MG63 (cell line): ENCODE measurements at places on chromosomes 7 and 10. TPM values are rescaled to one million over a fixed set of nuclear protein-coding genes. Genes with fewer than 3 reads are reported as not detected.

Gene HPSE2
- total RNA-seq, result not detected in 2 replicates

Gene TRIL
- 0.03 TPM in 1 of 2 replicates, not detected in the other for total RNA-seq

Gene SKAP2
- 10.6 and 12.2 TPM in 2 replicates for total RNA-seq

Gene RNF133
- not detected in 2 replicates for total RNA-seq

Gene BHLHA15
- 0.74 TPM in 1 of 2 replicates, not detected in the other for total RNA-seq

Gene PCDH15
- 0.81 TPM in 1 of 2 replicates, not detected in the other for total RNA-seq

Gene NEUROD6
- not detected in 2 replicates for total RNA-seq

Gene HBP1
- total RNA-seq, result 24.0 and 26.8 TPM in 2 replicates

Gene CABCOCO1
- 0.59 and 3.1 TPM in 2 replicates for total RNA-seq

Gene SEC31B
- 0.72 and 1.2 TPM in 2 replicates for total RNA-seq

DNA sequence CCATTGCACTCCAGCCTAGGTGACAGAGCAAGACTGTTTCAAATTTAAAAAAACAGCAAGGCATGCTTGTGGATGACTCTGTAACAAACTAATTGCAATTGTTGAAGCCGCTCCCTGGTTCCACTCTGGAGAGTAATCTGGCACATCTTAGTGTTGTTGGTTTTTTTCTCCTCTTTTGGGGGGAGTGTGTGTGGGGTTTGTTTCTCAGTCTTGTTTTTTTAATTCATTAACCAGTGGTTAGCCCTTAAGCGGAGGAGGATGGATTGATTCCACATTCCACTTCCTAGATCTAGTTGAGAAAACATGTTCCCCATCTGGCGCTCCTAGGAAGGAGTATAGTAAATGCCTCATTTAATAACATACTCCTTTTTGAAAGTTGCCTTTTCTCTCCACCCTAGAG lies 8.6 kb upstream of the ZNF713 start:
- no peak for DNase-seq

DNA sequence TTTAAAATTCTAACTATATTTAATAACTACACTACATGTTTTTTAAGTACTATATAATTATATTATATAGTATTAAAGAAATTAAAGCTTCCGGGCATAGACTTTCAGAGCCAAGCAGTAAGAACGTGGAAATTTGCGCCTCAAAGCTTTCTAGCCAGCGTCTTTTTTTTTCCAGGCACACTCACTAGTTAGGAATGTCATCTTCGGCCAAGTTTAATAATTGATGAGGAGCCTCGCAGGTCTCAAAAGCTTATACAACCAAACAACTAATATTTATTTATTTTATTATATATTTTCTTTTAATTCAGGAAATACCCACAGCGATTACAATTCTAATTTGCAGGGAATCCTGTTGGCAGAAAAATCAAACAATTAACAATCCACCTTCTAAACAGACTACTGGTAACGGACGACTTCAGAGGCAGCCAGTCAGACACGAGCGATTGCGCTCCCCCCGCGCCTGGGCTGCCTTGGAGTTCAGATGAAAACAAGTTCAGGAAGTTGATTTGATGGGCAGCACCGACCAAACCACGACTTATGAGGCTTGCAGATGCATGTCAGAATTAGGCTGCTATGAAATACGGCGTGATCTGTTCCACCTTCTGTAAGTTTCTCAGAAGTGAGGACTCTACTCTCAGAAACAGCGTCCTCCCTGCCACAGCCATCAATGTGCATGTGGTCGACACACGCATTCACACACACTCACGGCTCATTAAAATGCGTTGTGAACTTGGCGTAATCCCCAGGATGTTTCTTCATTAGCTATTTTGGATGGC lies 431.8 kb upstream of the MGMT start:
- no peak for DNase-seq

- no peak for DNase-seq
Observed at GRCh38 chr7:85774986-85775385, 588.1 kb upstream of the SEMA3D start.

- DNase-seq, result no peak
Observed at GRCh38 chr7:105216786-105217185, 171.9 kb downstream of the SRPK2 start.

- DNase-seq, result no peak
Observed at GRCh38 chr7:84663224-84663623, 468.6 kb upstream of the SEMA3A start.

DNA sequence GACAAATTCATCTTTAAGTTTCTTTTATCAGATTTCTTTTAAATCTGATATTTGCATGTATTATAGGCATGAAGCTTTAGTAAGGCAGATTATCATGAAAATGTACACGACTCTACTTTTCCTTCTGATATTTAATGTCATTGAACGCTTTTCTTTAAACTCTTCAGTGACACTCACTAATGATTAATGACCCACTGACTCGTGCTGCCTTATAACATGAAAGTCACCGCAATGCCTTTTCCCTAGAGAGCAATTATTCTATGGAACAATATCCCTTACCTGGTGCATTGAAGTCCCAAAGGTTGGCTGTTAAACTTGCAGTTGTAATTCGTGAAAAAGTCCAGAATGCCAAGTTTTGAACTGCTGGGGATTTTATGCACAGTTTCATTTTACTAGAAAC lies 33.4 kb upstream of the HGF start:
- no peak for DNase-seq

DNA sequence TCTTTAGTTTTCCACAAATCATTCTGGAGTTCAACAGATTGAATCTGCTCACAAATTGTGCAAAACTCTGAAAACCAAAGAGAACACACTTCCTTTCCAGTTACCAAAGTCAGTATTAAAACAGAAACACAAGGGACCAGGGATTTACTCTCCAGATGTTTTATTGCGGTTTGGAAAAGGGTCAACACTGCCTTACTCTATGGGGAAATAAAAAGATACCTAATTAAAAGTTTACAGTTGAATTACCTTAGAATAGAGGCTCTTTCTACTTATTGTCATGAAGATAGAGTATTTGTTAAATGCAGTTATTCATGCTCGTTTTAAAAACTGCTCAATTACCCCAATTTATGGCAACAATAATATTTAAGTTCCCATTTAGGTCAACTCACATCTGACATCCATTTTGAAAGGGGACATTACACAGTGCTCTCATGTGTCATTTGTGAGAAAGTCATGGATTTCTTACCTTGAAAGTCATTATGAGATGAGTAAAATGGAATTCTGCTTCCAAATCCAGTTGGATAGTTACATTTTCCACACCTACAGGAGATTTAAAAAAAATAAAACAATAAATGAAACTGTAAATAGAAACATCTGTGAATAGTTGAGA lies 8.4 kb downstream of the LAMB1 start:
- no peak for DNase-seq

DNA sequence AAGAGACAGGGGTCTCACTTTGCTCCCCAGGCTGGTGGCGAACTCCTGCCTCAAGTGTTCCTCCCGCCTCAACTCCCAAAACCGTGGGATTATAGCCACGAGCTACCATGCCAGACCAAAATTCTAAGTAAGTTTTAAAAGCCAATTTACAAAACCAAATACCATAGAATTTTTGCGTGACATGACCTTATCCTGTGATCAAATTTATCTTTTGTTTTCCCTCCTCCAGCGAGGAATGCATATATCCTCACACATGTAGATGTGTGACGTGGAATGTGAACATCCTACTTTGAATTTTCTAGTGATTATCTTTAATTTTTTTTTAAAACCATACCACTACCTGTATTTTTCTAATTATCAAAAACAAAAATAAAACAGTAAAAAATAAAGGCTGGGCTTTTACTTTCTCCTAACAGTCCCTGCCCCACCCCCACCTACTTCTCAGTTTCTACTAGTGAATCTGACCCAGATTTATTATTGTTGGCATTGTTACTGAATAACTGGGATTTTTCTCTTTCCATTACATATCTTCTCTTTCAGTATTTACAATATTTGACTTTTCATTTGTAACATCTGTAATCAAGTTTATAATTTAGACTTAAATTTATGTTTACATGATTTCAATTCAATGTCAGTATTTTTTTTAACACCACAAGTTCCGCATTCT lies 26.0 kb downstream of the CYTH3 start:
- peak; percentile 26 for DNase-seq

- no peak for DNase-seq
Observed at GRCh38 chr7:95198863-95199262, 125.5 kb downstream of the PON1 start.

- DNase-seq, result no peak
Observed at GRCh38 chr10:18312374-18313139, 172.3 kb downstream of the CACNB2 start.

DNA sequence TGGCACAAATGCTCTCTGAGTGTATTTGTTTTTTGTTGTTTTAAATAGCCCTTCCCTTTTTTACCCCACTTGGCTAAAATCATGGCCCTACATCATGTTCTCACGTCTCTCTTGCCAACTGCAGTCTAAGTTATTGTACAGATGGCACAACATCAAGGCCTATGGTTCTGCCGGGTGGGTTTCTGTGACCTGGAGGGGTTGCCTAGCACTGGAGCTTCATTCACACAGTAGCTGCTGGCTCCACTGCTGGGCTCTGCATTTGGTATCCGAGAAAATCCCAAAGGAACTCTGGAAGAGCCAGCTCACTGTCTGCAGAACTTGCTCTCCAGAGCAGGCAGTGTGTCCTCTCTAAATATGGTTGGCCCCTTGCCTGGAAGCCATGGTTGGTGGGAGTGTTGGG lies 120.6 kb downstream of the LRRC4 start:
- DNase-seq, result no peak

- no peak for DNase-seq
Observed at GRCh38 chr10:44934416-44935200, 23.5 kb downstream of the TMEM72 start.

DNA sequence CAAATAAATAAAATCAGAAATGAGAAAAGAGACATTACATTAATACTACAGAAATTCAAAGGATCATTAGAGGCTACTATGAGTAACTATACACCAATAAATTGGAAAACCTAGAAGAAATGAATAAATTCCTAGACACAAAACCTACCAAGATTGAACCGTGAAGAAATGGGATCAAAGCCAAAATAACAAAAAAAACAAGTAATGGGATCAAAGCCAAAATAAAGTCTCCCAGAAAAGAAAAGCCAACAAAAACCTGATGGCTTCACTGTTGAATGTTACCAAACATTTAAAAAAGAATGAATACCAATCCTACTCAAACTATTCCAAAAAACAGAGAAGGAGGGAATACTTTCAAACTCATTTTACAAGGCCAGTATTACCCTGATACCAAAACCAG lies 20.0 kb downstream of the GSDME start:
- DNase-seq, result no peak

GRCh38 chr7:21773326-21773725 lies 172.4 kb downstream of the CDCA7L start:
- DNase-seq, result no peak

DNA sequence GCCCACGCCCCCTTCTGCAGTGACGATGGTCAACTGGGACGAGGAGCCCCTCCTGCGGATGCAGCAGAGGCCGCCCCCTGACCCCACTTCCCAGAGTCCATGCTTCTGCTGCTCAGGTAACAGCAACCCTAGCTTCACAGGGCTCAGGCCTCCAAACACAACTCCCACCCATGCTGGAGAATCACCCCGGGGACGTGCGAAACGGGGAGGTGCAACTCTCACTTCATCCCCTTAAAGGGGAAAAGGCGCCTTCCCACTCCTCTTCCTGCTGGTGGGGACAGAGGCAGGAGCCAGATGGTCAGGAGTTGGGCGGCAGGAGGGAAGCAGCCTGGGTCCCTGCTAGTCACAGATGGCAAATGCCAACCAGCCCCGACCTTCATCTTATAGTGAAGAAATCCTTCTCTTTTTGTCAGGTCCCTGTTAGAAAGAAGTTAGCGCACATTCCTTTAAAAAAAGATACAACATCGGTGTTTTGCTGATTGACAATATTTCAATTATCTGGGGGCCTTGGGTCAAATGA lies 155.4 kb downstream of the DIP2C start:
- DNase-seq, result no peak

DNA sequence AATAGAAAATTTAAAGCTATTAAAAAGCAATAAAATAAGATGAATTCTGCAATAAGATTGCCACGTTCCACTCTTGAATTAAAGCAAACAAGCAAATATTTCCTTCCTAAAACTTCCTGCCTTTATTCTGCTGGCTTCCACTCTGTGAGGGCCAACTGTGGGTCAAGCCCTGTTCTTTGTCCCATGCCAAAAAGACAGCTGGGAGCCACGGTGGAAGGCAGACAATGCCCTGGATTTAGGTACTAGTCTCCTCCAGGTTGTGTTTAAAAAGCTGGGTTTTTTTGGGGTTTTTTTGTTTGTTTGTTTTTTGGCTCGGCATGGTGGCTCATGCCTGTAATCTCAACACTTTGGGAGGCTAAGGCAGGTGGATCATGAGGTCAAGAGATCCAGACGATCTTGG lies 39.1 kb downstream of the LRRTM3 start:
- no peak for DNase-seq

DNA sequence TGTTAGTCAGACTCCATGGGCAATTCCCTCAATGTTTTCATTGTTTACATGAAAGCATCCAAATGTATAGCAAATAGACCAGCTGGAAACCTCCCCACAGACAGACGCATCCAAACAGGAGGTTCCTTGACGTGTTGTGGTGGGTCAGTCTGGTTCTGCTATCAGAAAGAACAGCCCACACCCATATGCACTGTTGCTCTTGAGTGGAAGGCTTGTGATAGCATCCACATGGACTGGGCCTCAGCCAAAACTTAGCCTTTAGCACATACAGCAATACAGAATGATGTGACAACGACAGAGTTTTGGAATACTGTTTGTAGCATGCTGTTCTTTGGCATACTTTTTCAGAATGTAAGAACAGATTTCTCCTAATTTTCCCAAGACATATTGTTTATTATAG lies 299.2 kb upstream of the ETV1 start:
- no peak for DNase-seq

DNA sequence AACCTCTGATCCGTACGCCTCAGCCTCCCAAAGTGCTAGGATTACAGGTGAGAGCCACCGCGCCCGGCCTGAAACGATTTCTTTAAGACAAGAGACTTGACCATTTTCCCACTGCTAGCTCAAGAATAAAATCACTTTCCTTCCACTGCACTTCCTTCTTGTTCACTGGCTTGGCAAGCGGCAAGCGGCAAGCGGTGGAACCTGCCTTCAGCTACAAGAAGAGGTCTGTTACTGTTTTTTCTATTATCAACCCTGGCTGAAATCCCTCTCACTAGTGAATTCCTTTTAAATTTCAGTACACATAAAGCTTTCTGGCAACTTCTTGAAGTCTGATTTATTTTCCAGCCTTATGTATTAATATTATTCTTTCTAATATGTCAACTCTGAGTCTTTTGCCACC lies 12.8 kb upstream of the GNAT3 start:
- DNase-seq, result no peak

GRCh38 chr10:65377687-65378086 lies 1548.1 kb upstream of the LRRTM3 start:
- DNase-seq, result no peak

GRCh38 chr7:11552676-11553296 lies 279.2 kb downstream of the THSD7A start:
- DNase-seq, result no peak
